ENCODE measurements at places on chromosomes 13 and 19.

- DNase-seq, result no peak
Observed at GRCh38 chr13:113065406-113066141, 40.0 kb upstream of the F7 start.

GRCh38 chr13:45473627-45474026 is 8.9 kb downstream of the COG3 start:
- DNase-seq, result no peak

DNA sequence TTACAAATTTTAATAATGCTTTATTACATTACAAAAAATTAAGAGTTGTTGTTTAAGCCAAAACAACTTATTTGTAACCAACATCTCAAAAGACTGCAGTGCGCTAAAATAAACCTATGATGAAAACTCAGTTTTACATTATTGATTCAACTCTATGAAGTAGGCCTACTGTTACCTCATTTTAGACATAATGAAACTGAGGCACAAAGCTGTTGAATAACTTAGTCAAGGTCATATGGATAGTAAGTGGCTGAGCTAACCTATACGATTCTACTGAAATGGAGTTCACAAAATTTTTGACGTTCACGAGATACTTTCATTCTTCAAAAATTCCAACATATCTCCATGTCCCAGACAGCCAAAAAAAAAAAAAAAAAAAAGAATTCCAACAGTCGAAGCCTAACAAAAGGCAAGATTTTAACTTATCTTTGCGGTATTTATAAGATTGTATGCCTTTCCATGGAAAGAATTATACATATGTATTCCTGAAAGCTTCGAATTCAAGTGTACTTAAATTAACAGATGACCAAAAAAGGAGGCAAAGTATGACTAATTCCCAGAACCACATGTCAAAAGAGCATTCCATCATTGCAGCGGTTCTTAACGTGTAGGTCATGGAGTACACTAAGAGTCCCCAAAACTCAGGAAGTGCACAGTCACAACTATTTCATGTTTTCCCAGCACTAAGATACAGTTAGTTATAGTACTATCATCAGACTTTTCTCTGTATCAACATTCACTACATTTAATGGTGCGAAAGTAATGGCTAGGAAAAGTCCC is 69.4 kb downstream of the PSPC1 start:
- DNase-seq, result peak; percentile 24

- DNase-seq, result no peak
Observed at GRCh38 chr13:113443991-113444390, 9.3 kb downstream of the ADPRHL1 start.

GRCh38 chr19:18749362-18750231 is 41.5 kb downstream of the COMP start:
- DNase-seq, result no peak

DNA sequence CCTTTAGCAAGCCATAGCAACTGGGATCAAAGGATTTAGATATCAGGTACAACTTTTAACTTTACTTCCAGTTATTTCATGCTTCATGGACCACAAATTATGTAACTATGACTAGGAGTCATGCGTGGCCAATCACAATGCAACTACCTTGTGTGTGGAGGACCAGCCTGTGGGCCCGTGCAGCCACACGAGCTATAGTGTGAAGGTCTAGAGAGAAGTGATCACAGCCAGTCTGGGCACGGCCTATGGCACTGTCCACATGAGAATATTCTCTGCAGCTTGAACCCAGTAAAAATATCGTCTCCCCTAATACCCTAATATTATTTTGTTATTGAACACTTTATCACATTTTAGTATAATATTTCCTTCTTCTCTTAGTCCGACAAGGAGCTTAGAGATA is 464.9 kb upstream of the MIR17HG start:
- no peak for DNase-seq

DNA sequence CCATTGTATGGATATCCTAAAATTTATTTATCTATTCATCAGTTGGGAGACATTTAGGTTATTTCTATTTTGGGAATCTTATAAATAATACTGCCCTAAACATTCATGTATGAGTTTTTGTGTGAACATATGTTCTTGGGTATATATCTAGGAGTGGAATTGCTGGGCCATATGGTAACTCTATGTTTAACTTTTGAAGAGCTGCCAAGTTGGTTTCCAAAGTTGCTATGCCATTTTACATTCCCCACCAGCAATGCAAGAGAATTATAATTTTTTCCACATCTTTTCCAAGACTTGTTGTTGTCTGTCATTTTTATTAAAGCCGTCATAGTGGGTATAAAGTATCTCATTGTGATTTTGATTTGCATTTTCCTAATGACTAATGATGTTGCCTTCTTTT is 48.2 kb upstream of the CALM3 start:
- no peak for DNase-seq

GRCh38 chr19:35013820-35014754 is 14.0 kb downstream of the GRAMD1A start:
- DNase-seq, result no peak

- DNase-seq, result no peak
Observed at GRCh38 chr13:30551189-30551588, 66.5 kb upstream of the USPL1 start.

GRCh38 chr13:112728375-112729126 is 38.7 kb downstream of the ATP11A start:
- DNase-seq, result no peak

DNA sequence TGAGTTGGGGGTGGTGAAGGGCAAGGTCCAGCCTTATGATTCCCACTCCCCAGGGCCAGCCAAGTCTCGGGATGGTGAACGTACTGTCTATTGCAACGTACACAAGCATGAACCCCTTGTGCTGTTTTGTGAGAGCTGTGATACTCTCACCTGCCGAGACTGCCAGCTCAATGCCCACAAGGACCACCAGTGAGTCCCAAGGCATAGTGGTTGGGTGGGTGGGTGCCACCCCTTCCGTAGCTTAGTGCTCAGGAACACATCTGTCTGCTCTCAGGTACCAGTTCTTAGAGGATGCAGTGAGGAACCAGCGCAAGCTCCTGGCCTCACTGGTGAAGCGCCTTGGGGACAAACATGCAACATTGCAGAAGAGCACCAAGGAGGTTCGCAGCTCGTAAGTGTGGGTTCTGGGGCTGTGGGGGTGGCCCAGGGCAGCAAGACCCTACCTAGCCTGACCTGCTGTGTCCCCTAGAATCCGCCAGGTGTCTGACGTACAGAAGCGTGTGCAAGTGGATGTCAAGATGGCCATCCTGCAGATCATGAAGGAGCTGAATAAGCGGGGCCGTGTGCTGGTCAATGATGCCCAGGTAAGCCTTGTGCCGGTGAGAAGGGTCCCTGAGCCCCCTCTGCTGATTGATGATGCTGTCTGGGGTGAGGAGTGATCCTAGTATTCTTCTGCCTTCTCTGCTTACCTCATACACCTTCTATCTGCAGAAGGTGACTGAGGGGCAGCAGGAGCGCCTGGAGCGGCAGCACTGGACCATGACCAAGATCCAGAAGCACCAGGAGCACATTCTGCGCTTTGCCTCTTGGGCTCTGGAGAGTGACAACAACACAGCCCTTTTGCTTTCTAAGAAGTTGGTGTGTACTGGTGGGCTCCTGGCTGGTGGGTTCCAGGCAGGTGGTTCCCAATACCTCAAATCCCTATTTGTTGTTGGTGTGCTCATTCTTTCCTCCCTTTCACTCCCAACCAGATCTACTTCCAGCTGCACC is 3.8 kb downstream of the TRIM28 start:
- no peak for DNase-seq

GRCh38 chr19:802498-803098 is 5.3 kb downstream of the PTBP1 start:
- DNase-seq, result no peak

- DNase-seq, result no peak
Observed at GRCh38 chr13:78976696-78977095, 317.7 kb upstream of the OBI1 start.

- no peak for DNase-seq
Observed at GRCh38 chr19:39296055-39296645, at the start of gene IFNL1. TSS of gene IFNL1 (plus strand) at chr19:39296407. CDS start at chr19:39296422, 15 bp downstream.

- DNase-seq, result peak; percentile 71
Observed at GRCh38 chr13:104996022-104996421, 1539.4 kb downstream of the EFNB2 start.

- no peak for DNase-seq
Observed at GRCh38 chr13:102678339-102679107, 16.3 kb downstream of the METTL21C start.

GRCh38 chr13:26820871-26821270 is 60.3 kb upstream of the GPR12 start:
- DNase-seq, result no peak

DNA sequence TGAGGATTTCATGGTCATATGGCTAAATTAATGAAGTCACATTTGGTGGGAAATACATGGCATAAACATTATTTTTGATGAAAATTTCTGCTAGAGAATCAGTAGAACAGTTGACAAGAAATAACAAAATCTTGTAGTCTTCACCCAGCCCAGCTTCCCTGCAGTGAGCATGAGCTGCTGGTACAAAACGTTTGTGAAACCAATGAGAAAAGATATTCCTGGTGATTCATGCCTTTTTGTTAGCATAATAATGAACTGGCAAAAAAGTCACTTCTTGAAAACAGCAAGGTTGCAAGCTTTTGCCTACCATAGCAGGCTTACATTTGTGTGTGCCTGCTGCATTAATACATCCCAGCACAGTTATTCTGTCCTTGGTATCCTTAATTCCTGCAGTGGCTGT is 475.9 kb upstream of the HTR2A start:
- DNase-seq, result no peak

DNA sequence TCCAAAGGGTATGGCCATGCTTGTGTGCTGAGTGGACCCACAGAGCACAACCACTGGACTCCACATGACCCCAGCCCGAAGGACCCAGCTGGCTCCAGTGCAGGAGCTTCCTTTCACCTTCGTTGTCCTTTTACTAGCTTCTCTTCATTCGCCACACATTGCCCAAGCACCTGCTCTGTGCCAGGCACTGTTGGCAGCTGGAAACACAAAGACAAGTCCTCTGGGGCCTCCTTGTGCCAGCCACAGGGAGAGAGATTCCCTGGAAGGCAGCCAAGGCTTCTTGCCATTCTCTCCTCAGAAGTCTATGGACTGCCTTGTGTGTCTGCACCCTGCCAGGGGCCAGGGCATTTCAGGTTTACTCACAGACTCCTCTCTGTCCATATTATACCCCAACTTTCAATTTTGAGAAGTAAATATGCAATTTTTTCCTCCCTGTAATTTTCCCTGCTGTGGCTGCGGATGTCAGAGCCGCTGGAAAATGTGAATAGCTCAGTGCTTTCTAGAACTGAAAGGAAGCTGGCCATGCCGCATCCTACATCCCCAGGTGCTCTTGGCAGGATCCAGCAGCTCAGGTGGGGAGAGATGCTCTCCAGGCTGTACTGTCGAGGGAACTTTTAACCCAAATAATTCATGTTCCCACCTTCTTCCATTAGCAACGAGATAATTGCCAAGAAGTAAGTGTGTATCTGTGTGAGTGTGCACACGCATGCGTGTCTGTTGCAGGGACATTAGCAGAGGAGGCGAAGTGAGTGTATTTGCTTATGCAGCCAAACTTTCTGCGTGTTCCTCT is 57.2 kb downstream of the CHST8 start:
- DNase-seq, result no peak

DNA sequence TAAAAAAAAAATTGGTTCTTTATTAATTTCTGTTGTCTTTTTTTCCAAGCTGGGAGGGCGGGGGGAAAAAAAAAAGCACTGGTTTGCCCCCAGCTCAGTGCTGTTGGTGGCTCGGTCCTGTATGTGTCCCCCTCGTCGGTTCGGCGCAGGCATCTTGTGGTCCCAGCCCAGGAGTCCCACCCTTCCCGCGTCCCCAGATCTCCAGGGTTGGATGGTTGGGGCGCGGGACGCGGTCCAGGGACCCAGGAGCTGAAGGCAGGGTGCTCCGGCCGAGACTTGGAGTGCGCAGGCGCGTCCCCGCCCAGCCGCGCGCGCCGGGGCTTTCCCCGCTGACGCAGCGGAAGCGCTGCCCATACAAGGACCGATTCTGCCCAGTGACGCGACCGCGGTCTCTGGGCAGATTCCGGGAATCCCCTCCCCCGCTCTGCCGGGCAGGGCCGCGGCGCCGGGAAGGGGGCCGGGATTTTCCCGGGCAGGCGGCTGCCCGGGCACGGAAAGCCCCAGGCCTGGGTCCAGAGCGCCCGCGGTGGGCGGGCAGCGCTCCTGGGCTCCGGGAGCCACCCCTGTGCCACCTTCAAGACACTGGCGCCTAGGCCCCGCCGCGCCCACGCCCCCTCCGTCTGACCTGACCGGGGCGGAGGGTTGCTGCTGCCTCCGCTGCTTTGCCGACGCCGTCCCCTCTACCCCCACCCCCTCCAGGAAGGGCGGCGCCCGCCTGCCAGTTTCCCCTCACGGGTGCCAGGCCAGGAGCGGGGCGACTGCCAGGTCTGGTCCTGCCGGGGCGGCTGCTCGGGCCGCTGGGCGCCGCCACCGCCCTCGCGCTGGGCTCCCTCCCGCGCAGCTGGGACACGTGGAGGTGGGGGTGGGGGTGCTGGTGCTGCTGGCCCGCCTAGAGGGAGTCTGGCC is 2.3 kb downstream of the JUNB start:
- DNase-seq, result peak; percentile 88

GRCh38 chr13:59047546-59047945 is 1116.2 kb downstream of the DIAPH3 start:
- DNase-seq, result no peak

GRCh38 chr19:5503598-5503997 is 48.4 kb downstream of the ZNRF4 start:
- DNase-seq, result no peak

- DNase-seq, result no peak
Observed at GRCh38 chr13:42574011-42574410, at the start of gene TNFSF11. TSS of gene TNFSF11 (plus strand) at chr13:42574152. CDS start at chr13:42574304, 152 bp downstream.

DNA sequence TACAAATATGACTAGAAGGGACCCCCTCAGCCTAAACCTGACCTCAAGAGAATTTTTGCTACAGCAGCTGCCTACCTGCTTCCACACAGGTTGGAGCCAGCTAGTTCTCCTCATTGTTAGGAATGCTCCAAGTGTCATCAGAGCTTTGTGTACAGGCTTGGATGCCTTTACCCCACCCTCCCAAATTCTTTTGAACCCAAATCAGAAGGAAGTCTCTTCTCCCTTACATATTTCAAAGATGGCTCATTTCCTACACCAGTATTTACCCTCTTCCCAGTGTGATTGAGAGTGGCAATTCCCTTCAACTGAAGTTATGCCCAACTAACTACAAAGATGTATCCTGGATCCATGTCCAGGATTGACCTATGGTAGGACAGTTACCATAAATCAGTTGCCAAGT is 323.2 kb downstream of the OXGR1 start:
- no peak for DNase-seq

- DNase-seq, result no peak
Observed at GRCh38 chr19:291006-291521, at the start of gene PLPP2. TSS of gene PLPP2 (minus strand) at chr19:291403. CDS start at chr19:291336, 67 bp downstream.
